ENCODE measurements at places on chromosomes 4 and X.

- DNase-seq, result no peak
Observed at GRCh38 chr4:33709247-33709646, 2535.1 kb downstream of the ARAP2 start.

GRCh38 chrX:15349046-15349445, 13.7 kb upstream of the PIGA start:
- DNase-seq, result no peak

DNA sequence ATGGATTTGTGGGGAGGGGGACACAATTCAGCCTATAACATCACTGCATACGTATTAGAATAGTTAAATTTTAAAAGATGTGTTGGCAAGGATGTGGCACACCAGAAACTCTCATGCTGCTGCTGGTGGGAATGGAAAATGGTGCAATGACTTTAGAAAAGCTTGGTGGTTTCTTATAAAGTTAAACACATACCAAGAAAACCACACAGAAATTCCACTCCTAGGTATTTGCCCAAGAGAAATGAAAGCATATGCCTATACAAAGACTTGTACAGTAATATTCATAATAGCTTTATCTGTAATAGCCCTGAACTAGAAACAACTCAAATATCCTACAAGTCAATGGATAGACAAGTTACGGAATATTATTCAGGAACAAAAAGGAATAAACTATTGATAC, 71.3 kb upstream of the PDHA1 start:
- no peak for DNase-seq

DNA sequence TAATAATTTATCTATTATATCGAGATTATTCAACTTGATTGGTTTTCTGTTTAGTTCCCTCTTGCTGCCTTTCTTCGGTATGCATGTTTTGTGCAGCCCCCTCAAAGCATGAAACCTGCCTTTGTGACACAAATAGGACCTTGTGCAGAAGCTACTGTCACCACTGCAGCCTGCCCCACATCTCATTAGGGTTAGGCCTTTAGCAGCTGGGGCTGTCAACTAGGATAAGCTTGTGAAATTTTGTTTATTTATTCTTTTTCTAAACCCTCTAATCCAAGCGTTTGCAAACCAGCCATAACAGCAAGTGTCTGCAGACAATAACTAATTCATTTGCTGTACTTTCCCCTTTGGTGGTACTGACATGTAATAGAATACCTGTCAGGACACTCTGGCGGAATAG, 258.9 kb downstream of the RCHY1 start:
- no peak for DNase-seq

DNA sequence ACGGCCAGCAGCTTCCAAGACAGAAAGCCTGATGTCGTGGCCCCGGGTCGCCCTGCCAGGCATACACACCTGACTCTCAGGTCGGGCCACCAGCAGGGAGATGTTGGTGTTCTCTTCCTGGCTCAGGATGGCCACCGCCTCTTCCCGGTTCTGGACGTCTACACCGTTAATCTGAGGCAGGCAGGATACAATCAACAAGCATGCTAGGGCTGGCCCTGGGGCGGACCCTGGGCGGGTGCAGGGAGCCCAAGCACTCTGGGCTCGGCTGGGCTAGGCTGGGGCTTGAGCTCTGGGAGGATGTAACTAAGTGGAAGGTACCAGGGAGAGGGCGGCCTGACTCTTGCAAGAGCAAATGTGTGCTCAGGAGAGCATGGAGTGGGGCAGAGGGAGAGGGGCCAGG, 11.0 kb downstream of the SSR4 start:
- DNase-seq, result no peak

GRCh38 chr4:25797136-25797535, 65.7 kb downstream of the SEL1L3 start:
- no peak for DNase-seq

DNA sequence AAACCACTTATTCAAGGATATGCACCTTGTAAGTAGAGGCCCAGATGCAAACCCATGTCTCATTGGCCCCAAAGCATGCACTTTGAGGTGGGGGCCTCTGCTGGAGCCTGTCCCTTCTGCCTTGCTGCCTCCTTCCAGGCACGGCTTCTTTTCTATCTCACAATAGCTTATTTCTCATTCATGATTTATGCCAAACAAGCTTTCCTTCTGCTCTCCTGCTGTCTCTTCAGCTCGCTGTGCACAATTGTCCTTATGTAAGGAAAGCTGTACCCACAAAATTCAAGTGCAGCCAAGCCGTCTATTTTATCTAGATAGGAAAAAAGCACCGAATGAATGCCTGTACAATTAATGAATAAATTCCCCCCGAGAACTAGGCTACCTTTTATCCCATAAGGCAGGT, 124.8 kb upstream of the PACRGL start:
- DNase-seq, result no peak

DNA sequence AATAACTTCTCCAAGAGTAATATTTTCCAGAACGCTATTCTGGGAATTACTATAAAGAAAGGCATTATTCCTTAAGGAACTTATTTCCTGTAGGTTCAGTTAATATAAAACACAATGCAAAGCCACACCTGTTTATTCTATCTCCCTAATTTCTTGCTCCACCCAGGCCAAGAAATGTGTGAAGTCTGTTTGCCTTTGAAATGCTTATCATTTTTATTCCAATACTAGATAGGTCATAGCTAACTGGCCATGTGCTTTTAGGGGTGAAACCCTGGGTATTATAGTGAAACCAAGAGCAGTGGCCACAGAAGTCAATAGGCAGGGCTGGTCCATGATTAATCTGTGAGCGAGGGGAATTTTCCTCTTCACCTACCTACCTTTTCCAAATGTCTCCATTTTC, 14.8 kb downstream of the CXCL3 start:
- DNase-seq, result no peak

GRCh38 chrX:830532-830931, 199.9 kb downstream of the SHOX start:
- DNase-seq, result no peak

DNA sequence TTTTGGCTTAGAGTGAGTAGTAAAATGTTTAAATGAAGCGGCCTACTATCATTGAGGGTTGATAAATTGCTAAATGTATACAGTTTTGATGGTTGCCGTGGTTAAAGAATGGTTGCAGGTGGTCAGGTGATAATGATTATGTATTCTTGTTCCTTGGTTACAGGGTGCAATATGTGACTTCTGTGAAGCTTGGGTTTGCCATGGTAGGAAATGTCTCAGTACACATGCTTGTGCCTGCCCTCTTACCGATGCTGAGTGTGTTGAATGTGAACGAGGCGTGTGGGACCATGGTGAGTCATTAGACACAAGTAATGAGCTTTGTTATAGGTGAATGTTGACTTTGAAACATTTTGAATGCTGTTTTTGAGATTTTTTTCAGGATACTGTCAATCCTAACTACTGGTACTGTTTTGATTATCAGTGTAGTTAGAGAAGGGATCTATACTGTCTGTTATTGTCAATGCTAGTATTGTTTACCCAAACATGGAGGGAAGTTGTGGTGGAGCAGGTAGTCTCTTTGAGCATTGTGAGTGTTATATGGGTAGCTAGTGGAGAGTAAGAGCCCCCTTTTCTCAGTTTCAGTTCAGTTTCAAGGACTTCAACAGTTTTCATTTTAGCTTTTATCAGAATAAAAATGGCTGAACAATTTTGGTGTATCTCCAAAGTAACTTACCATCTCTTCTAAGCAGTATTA, 8.9 kb downstream of the ZNF330 start:
- no peak for DNase-seq

DNA sequence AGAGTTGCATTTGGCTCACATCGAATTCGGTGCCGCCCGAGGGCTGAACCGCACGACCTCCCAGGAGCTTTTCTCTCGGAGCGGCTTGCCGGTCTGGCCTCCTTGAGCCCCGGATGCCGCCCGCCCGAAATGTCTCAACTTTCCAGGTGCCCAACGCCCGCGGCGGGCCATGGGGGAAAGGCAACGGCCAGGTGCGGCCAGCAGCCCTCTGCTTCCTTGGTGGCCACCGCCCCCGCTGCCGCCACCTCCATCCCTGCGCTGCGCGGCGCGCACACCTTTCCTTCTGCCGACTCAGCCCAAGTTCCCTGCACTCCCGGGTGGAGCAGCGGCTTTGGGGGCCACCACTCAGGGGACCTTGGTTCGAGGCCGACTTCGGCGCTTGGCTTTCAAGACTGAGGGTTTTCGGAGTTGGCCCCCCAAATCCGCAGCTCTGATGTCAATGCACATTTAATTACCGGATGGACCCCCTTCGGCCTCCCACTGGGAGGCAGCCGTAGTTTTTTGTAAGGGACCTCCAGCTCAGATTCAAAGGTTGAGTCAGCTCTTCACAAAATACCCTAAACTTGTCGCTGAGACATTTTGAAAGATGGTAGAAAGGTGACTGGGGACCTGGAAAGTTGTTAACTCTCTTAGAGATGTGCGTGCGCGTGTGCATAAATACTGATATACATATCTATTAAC, 1.1 kb downstream of the AFF2 start:
- DNase-seq, result no peak

- DNase-seq, result no peak
Observed at GRCh38 chrX:1416965-1417760, 25.2 kb upstream of the SLC25A6 start.

- no peak for DNase-seq
Observed at GRCh38 chr4:145154573-145154972, 25.8 kb downstream of the OTUD4 start.

- no peak for DNase-seq
Observed at GRCh38 chr4:155687380-155687982, 20.8 kb downstream of the GUCY1A1 start.

DNA sequence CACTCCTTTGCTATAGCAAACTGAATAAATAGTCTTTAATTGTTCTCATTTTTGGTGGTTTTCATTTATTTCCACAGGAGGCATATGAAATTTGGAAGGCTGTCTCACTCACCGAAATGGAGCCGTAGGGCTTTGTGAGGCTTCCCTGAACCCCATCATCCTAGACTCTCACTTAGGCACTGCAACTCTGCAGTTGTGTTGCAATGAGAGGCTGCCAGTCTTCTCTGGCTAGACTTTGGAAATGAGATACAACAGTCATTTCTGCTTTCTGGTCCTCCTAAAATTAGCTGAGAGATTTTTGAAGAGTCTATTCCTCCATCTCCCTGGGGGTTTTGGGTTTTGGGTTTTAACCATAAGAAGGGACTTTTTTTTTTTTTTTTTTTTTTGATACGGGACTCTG, 146.5 kb downstream of the SH3BGRL start:
- no peak for DNase-seq

DNA sequence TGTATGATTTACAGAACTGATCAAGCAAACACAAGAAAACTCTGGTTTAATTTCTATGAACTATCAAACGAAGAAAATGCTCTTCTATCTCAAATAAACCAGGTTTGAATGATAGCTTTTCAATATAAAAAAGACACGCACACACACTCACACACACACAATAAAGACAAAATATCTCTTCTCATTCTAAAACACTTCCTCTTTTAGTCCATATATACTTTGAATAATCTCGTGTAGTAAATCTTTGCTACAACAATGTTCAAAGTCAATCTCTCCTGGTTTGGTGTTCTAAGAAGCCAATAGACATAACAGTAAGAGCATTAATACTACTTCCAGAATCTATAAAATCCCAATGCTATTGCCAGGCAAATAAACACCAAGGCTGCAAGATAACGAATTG, 13.3 kb downstream of the CXCL2 start:
- DNase-seq, result no peak

GRCh38 chrX:150869450-150869849, 29.0 kb downstream of the CD99L2 start:
- DNase-seq, result no peak

- DNase-seq, result no peak
Observed at GRCh38 chr4:146095860-146096259, 79.7 kb upstream of the LSM6 start.

- peak; percentile 82 for DNase-seq
Observed at GRCh38 chr4:183471946-183472708, 27.7 kb downstream of the CDKN2AIP start.

GRCh38 chr4:82362565-82362964, 11.2 kb downstream of the HNRNPD start:
- DNase-seq, result no peak

GRCh38 chrX:32041181-32041580, 969.3 kb upstream of the FTHL17 start:
- no peak for DNase-seq

DNA sequence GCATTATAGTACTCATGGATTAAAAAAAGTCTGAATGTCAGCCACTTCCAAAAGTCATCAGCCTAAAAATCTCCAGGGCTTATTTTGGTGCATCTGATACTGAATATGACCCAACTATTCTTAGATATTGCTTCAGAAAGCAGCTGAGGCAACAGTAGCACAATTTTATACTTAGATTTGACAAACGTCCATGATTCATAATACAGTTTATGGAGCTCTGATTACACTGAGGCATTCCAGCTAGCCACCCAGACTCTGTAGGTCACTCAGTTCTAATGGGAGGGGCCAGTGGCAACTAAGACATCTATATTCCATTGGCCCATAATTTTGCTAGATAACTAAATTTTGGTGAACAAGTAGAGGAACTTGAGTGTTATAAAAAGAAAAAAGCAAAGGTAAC, 10.3 kb downstream of the SPATA4 start:
- DNase-seq, result no peak

DNA sequence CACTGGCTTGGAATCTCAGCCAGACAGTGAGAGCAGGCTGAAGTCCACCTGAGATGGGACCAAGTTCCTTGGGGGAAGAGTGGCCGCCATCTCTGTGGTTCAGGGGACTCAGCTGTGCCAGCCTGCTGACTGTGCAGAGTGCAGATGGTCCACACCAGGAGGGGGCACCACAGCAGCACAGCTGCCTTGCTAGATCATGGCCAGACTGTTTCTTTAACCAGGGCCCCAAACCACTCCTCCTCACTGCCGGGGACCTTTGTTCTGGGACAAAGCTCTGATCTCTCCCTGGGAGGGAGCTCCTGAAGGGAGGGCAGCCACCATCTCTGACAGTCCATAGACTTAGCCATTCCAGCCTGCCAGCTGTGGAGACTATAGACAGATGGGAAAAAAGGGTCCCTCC, 2189.6 kb downstream of the PCDH7 start:
- DNase-seq, result no peak

- DNase-seq, result no peak
Observed at GRCh38 chrX:18652636-18653035, 19.3 kb downstream of the RS1 start.

- DNase-seq, result no peak
Observed at GRCh38 chr4:75633846-75634245, 3.5 kb upstream of the CDKL2 start.

- no peak for DNase-seq
Observed at GRCh38 chrX:153338836-153339235, 4.9 kb downstream of the ZNF275 start.

- DNase-seq, result no peak
Observed at GRCh38 chr4:10253765-10254164, 137.2 kb upstream of the WDR1 start.

DNA sequence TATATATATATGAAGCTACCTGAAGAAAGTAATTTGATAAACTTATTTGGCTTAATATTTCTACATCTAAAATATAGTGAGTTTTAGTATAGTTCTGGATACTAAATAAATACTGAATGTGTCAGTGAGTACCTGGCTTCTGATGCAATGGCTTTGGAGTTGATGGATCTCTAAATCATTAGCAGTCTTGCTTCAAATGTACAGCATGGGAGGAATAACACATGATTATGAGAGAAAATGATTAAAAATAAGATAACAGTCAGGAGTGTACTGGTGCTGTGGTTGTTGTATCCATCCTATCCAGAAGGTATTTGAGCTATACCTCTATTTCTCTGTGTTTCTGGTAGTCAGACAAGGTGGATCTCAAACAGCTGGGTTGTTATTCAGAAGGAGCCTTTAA, 641.3 kb downstream of the TRAM1L1 start:
- no peak for DNase-seq

- no peak for DNase-seq
Observed at GRCh38 chr4:80812145-80812544, 218.4 kb upstream of the BMP3 start.

All from activated T-helper 1 cell treated with anti-CD3 and anti-CD28 coated beads, Interleukin-2, amount 50 U/mL, for 16 hours (primary cell).